Brain pericyte (primary cell): ENCODE measurements at places on chromosomes 1 and 21.

- DNase-seq = no peak
These were observed at the start of gene PGBD5 for GRCh38 chr1:230426246-230427093. TSS of gene PGBD5 (minus strand) at chr1:230426332. CDS start at chr1:230425928, 404 bp downstream.

DNA sequence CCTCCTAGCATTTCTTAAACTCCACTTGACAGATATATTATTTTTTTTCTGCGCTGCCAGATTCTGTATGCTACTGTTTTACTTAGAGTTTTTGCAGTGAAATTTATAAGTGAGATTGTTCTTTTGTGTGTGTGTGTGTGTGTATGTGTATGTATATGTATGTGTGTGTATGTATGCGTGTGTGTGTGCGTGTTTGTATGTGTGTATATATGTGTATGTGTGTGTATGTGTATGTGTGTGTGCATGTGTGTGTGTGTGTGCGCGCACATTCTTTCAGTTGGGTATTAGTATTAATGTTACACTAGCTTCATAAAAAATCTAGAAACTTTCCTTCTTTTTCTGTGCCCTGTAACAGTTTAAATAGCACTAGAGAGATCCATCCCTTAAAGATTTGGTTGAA lies 152.6 kb upstream of the CSF3R start:
- DNase-seq = no peak

DNA sequence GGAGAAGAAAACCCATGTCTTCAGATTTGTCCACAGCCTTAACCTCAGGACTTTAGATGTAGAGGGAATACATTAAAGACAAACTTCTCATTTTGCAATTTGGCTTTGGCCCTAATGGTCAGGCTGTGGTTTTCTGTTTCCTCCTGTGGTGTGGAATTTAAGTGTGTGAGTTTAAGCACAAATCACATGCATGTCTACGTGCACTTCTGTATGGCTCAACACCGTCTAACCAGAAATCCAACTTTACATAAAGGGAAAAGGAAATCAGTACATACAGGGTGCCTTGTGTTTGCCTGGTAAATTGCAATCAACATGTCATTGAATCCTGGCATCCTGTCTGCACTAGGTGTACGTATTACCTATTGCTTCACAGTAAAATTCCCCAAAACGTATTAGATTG lies 1.2 kb upstream of the ZNF124 start:
- DNase-seq = no peak

DNA sequence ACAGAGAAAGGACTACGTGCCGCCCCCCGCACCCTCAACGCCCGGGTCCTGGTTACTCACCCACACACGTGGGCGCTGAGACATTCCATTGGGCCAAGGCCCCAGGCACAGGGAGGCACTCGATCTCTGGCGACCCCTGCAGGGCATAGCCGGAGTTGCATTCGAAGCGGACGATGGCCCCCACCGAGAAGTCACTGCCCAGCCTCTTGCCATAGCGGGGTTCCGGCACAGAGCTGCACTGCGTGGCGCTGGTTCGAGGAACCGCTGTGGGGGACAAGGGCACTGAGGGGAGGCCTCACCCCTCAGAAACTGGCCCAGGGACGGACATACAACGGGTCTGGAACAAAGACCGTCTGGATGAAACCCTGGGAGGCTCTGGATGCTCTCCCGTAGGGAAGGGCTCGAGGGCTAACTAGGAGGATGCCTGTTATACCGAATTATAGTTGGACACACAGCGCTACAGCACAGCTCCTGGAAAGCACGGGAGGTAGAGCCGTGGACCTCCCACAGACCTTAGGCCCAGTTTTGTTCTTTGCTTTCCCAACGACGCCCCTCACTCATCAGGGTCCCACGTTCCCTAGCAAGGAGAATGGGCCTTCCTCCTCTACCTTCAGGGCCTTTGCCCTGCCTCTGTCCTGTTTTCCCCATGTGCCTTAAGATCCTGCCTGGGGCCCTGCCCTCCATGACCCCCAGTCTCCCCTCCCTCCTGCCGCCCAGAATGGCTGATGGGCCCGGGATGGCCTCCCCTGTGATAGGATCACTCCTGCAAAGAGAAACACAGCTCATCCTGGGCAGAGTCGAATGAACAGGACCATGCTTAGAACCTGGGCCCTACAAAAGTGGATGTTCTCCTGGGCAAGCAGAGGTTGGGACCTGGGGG lies 152.8 kb downstream of the ZSCAN20 start:
- DNase-seq = no peak

GRCh38 chr1:154524881-154525280 lies 22.7 kb upstream of the SHE start:
- DNase-seq = no peak

DNA sequence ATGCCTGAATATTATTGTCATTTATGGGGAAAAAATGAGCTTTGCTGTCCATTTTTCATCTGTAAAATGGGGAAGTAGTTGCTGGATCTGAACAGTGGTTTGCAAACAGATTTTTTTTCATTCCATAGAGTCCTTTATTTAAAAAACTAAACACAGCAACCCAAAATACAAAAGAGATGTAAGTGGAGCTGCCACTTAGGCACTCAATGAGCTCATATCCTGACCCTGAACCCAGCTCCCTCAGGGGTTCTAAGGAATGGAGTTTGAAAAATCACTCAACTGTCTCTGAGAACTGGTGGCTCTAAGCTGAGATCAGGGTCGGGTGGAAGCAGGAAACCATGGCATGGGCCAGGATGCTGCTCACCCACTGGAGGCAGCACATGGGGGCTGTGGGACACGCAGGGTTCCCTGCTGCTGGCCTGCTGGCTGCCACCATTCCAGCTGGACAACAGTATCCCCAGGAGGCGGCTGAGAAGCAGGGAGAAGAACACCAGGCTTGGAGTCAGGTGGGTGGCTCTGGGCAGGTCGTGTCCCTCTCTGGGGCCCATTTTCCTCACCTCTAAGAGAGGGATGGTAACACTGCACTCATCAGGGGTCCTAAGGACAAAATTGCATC lies 9.6 kb upstream of the ECE1 start:
- no peak for DNase-seq

DNA sequence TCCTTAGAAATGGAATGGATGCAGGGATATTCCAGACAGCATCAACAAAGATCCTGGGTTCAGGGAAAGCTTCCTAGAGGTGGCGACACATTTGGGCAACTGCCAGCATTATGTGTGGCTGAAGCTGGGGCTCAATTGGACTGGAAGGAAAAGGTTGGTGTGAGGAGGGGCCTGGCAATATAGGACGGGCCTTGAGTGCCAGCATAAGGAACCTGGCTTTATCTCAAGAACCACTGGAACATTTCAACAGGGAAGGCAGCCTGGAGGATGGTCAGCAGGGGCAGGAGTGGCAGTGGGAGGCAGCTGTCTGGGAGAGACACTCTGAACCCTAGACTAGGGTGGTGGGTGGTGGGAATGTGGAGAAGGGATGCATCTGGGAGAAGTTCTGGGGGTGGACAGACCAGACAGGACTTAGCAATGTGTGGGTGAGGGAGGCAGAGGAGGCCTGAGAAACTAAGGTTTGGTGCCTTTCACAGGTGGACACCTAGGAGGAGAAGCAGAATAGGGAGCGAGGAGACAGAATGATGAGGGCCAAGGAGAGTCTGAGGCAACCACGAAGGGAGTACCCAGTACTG lies 3.5 kb downstream of the SH3BGRL3 start:
- no peak for DNase-seq

DNA sequence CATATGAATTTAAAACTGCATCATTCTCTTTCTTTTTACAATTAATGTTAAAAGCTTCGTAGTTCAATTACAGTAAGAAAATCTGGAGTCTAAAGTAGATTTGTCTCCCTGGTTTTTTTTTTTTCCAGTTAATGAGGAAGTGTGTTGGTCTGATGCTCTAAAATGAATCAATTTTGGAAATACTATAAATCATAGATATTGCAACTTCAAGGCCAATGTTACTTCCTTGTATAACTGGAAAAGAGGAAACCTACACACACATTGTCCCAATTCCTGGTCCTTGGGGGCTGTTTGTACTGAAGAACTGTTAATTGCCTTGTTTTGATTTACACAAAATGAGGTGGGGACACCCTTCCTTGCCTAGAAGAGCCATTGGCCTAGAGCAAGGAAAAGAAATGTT lies 107.2 kb downstream of the RGS2 start:
- DNase-seq = no peak

DNA sequence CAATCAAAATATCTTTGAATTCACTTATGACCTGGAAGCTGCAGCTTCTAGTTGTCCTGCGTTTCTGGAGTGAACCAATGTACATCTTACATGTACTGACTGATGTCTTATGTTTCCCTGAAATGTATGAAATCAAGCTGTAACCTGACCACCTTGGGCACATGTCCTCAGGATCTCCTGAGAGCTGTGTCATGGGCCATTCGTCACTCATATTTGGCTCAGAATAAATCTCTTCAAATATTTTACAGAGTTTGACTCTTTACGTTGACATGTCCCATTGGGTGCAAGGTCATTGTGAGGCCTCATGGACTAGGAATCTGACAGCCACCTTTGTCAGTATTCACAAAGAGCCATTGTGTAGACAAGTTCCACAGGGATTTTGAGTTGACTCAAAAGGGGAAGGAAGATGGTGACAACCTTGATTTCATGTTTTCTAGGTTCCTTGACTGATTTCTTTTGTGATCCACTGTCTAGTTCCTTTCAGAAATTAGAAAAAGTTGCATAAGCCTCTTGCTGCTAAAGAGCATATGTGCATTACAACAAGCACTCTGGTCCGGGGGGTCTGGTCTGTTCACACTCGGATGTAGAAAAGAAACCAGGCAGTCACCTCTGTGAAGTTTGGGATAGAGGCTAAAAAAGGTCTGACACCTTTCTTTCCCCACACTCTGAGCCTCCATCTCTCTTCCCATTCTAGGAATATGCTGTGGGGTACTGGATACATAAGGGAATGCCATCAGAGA lies 10.7 kb downstream of the CHI3L2 start:
- DNase-seq = no peak

DNA sequence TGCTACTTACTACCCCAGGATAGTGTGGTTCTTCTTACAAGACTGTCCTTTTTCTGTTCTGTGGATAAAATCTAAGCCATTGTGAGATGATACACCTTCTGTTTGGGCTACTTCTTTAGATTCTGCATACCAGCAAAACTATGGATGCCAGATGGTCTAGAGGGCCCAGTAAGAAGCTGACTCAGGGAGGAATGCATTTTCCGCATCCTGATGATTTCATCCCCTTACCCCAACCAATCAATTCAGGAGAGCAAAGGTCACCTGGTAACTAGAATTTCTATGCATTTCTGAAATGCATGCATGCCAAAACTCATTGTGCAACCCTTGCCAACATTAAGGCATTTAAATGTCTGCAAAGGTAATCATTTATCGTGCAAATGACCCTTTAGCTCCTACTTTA lies 285.7 kb upstream of the ZP4 start:
- no peak for DNase-seq

GRCh38 chr1:165807613-165808012 lies 19.8 kb upstream of the UCK2 start:
- no peak for DNase-seq

GRCh38 chr1:234271243-234271606 lies 102.0 kb upstream of the COA6 start:
- no peak for DNase-seq

DNA sequence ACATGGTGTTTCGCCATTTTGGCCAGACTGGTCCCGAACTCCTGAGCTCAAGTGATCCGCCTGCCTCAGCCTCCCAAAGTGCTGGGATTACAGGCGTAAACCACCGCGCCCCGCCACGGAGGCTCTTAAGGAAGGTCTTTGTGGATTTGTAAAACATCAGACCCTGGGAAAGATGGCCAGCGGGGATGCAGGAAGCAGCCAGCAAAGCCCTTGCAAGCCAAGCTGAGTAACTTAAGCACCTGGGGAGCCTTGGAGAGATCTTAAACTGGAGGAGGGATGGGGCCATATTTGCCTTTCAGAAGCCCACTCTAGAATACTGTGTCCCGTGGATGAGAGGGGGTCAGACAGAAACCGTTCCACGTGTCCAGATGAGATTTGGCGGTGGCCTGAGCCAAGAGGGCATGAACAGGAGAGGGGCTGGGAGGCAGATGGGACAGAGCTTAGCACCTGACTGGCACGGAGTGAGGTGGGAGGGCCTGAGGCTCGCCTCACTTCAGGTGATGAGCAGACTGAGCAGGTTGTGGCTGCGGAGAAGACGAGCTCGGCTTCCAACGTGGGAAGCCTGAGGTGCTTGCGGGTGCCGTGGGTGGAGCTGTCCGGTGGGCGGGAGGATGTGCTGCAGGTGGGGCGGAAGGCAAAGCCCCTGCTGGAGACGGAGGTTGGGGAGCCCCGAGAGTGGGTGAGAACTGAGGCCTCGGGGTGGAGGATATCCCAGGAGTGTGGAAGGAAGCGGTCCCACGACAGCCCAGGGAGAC lies 11.7 kb downstream of the C1orf216 start:
- DNase-seq = no peak

DNA sequence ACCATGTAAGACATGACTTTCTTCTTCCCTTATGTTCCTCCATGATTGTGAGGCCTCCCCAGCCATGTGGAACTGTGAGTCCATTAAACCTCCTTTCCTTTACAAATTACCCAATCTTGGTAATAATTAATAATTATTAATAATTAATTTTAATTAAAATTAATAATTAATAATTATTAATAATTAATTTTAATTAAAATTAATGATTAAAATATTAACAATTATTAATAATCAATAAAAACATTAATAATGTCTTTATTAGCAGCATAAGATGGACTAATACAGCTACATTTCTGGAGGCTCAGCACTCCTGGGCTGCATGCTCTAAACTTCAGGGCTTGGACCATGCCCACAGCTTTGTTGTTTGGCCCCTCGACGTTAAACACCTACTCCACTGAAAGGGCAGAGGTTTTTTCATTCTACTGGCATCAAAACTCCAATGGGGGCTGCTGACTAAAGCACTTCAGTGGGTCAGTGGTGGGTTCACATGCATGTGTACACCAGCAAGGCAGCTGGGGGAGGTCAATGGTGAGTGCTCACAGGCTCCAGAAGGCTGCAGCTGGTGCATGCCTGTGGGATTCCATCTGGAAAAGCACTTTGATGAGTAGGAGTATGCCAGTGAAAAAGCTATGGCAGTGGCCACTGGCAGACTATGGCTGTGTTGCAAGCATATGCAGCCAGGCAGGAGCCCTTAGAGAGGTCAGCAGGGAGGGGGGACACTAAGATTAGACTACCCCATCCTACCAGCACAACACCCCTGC lies 561.3 kb downstream of the NCAM2 start:
- DNase-seq = no peak

DNA sequence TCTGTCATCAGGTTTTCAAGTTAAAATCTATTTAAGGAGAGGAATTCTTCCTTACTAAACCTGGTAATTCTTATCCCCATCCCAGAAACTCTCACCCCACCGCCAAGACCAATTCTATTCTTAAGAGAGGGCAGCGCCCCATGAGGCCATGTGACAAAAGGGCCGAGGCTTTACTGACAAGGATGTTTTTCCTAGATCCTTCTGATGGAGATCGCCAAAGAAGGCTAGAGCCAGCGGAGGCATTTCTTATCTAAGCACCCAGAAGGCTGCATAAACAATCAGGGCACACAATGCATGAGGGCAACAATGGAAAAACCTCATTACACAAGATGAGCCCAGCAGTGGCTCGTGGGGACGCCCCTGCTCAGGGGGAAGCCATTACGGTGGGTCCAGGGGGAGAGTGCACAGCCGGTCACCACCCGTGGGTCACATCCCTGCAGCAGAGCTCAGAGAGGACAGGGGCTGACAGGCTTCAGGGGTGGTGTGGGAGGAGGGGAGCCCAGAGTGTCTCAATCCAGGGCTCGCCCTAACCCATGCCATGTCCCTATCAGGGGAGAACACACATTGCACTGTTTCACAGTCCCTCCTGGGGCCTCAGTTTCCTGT lies 88.7 kb downstream of the ITPKB start:
- DNase-seq = no peak

GRCh38 chr1:216186816-216187215 lies 236.4 kb downstream of the USH2A start:
- DNase-seq = no peak
